Smooth muscle cell of bladder (primary cell): ENCODE measurements at places on chromosomes 7 and 10. TPM values are rescaled to one million over a fixed set of nuclear protein-coding genes. Genes with fewer than 3 reads are reported as not detected.

Gene SPDYE2B
- total RNA-seq: not detected in 2 replicates

Gene AASS
- total RNA-seq: 37.8 and 61.6 TPM in 2 replicates

Gene BCAP29
- total RNA-seq: 27.3 and 30.2 TPM in 2 replicates

Gene TSPAN12
- total RNA-seq: 2.1 and 10.8 TPM in 2 replicates

Gene PLPP4
- 0.46 and 2.1 TPM in 2 replicates for total RNA-seq

Gene SLC13A1
- total RNA-seq: not detected in 2 replicates

Gene HMX3
- not detected in 2 replicates for total RNA-seq

Gene LIPK
- not detected in 2 replicates for total RNA-seq

Gene RBP4
- 0.37 TPM in 1 of 2 replicates, not detected in the other for total RNA-seq

Gene GIMAP1
- under 0.01 TPM in 2 replicates for total RNA-seq

Gene OLAH
- under 0.01 and 0.09 TPM in 2 replicates for total RNA-seq

Gene CDH23
- total RNA-seq: 0.14 and 0.18 TPM in 2 replicates

Gene FGL2
- 58.2 and 114 TPM in 2 replicates for total RNA-seq

Gene CYP17A1
- not detected in 2 replicates for total RNA-seq

Gene AQP1
- total RNA-seq: 1.00 and 1.5 TPM in 2 replicates

Gene FXYD4
- not detected in 2 replicates for total RNA-seq

Gene NACAD
- 0.71 and 0.83 TPM in 2 replicates for total RNA-seq

Gene SYT15B
- total RNA-seq: 0.57 and 2.7 TPM in 2 replicates

Gene NUDT13
- total RNA-seq: 0.55 and 1.4 TPM in 2 replicates

Gene HECW1
- total RNA-seq: 3.1 and 3.8 TPM in 2 replicates

Gene TCAF2
- 2.4 and 2.6 TPM in 2 replicates for total RNA-seq

Gene TBRG4
- 47.5 and 60.5 TPM in 2 replicates for total RNA-seq

Gene ANXA11
- total RNA-seq: 52.5 and 82.4 TPM in 2 replicates

Gene GUSB
- total RNA-seq: 12.6 and 15.8 TPM in 2 replicates

Gene LHFPL3
- total RNA-seq: not detected in 2 replicates

Gene HTRA1
- 142 and 218 TPM in 2 replicates for total RNA-seq

Gene GDF2
- not detected in 2 replicates for total RNA-seq

Gene MNX1
- total RNA-seq: not detected in 2 replicates

Gene AGBL3
- 0.71 and 1.4 TPM in 2 replicates for total RNA-seq

Gene CCDC172
- total RNA-seq: not detected in 2 replicates

Gene MOGAT3
- not detected in 2 replicates for total RNA-seq

Gene DYDC2
- total RNA-seq: not detected in 2 replicates

Gene PRR15
- 0.28 and 0.83 TPM in 2 replicates for total RNA-seq

Gene EGFR
- 21.5 and 24.2 TPM in 2 replicates for total RNA-seq

Gene PTF1A
- not detected in 2 replicates for total RNA-seq

Gene NKX2-3
- total RNA-seq: not detected in 2 replicates

Gene PNLIP
- total RNA-seq: not detected in 2 replicates
